Left forelimb (tissue), 1 donor: ENCODE measurements at places on chromosomes 11 and 22.

GRCh38 chr11:17798716-17799115 lies 64.1 kb downstream of the KCNC1 start:
- DNase-seq, result no peak

GRCh38 chr22:35506259-35506570 lies 34.4 kb upstream of the RASD2 start:
- DNase-seq, result no peak

- no peak for DNase-seq
These were observed 144.0 kb downstream of the FBXO7 start for GRCh38 chr22:32618441-32619140.

DNA sequence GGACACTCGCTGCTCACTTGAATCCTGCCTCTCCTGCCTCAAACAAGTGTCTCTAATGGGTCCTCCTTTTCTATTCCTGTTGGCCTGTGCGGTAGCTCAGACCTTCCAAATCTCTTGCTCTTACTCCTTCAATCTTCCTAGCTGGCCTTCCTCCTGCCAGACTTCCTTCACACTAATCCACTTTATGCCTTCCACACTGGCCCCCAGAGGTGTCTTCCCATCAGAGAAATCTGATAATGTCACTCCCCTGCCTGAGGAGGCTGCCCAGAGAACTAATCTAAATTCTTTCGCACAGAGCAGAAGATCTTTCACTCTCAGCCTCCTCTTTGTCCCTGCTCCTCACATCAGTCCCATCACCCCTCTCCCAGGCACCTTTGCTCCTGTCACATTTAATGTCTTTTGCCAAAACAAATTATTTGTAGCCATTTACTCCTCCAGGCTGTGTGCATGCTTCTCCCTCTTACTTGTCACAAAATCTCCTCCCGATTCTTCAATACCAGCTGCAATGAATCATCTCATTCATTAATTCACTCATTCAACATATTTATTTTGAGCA lies 175.7 kb downstream of the MAML2 start:
- no peak for DNase-seq

- no peak for DNase-seq
These were observed 37.5 kb upstream of the NNMT start for GRCh38 chr11:114258696-114259095.

DNA sequence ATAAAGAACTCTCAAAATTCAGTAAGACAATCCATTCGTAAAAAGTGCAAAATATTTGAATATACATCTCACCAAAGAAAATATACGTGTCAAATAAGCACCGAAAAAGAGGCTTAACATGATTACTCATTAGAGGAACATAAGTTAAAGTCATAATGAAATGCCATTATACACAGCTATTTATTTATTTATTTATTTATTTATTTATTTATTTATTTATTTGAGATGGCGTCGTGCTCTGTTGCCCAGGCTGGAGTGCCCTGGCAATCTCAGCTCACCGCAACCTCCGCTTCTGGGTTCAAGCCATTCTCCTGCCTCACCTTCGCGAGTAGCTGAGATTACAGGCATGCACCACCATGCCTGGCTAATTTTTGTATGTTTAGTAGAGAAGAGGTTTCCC lies 203.6 kb upstream of the UBASH3B start:
- no peak for DNase-seq

DNA sequence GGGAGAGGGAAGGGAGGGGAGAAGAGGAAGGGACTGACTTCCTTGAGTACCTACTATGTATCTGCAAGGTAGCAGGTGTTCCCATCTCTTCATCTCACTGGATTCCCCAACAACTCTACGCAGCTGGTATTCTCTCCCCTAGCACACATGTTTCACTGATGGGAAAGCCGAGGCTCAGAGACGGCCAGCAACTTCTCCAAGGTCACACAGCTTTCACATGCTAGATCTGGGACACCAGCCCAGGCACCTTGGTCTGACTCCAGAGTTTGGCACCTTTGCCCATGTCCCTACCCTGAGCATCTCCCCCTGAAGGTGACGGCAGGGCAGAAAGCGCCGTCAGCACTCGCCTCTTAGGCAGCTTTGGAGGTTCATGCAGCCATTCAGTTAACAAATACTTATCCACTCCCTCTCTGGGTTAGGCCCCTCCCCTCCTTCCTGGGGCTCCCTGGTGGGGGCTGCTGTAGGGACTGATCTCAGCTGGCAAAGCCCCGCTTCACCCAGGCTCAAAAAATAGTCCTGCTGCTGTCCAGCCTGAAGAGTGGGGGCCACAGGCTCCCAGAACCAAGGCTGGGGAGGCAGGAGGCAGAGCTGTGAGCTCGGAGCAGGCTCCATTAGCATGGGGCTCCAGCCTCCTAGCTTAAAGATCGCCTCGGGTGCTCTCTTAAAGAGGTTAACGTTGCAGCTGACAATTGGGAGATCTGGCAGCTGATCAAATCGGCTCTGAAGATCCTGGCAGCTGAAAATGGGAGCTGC lies 79.4 kb downstream of the IGLL1 start:
- no peak for DNase-seq

DNA sequence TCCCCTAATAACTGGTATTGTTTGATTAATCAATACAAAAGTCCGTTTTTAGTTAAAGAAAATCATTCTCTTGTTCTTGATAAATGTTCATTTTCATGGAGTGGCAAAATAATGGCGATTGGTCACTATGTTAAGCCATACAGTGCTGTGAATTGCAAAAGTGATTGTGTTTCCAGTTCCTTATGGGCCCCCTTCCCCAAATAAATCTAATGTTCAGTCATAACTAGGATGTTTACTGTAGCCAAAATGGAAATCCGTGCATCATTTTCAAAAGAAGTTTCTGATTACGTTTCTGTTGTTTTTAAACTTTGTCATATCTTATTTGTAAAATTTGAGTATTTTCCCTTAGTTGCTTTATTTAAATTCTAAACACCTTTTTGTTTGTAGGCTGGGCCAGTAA lies 845 bp downstream of the RBM7 start:
- no peak for DNase-seq

GRCh38 chr11:122749005-122749687 lies 89.2 kb upstream of the CRTAM start:
- no peak for DNase-seq

- DNase-seq, result no peak
These were observed 32.2 kb downstream of the ARRB1 start for GRCh38 chr11:75319035-75319877.

DNA sequence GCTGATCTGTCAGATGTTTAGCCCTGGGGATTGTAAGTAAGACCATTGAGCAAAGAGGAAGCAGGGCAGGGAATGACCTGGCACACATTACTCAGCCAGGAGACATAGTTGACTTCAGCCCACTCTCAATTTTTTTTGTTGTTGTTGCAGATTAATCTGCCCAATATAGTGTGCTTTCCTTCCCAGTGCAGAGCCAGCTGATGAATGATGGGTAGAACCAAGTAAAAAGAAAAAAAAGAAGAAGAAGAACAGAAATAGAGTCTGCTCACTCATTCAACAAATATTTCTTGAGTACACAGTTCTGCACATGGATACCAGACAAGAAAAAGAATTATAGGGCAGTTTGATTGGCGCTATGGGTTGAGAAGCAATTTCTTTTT lies 292.7 kb downstream of the ETS1 start:
- no peak for DNase-seq

- DNase-seq, result no peak
These were observed 549.3 kb downstream of the OPCML start for GRCh38 chr11:132982772-132983640.

GRCh38 chr11:123443851-123444623 lies 14.0 kb downstream of the GRAMD1B start:
- DNase-seq, result no peak

- no peak for DNase-seq
These were observed 2.0 kb downstream of the MYH9 start for GRCh38 chr22:36385491-36386350.
